Frontal cortex (tissue), 4 donors: ENCODE measurements at places on chromosomes 7 and 10. TPM values are rescaled to one million over a fixed set of nuclear protein-coding genes. Genes with fewer than 3 reads are reported as not detected.

The USP6NL gene
- total RNA-seq: 35.1 TPM

The FFAR4 gene
- total RNA-seq: not detected

The GNAT3 gene
- not detected for total RNA-seq

The POMZP3 gene
- 4.5 TPM for total RNA-seq

The SDK1 gene
- 33.0 TPM for total RNA-seq

The CELF2 gene
- 129 TPM for total RNA-seq

The C10orf120 gene
- not detected for total RNA-seq

The SPRN gene
- total RNA-seq: 6.1 TPM

The KCNIP2 gene
- total RNA-seq: 12.6 TPM

The SFTPD gene
- total RNA-seq: 0.41 TPM

The CNPY1 gene
- total RNA-seq: under 0.01 TPM

The DOCK1 gene
- total RNA-seq: 14.3 TPM

The ADAM22 gene
- 76.2 TPM for total RNA-seq

The GLUD1 gene
- 213 TPM for total RNA-seq

The DYDC2 gene
- 2.4 TPM for total RNA-seq

The ITGA8 gene
- 3.7 TPM for total RNA-seq

The CALCR gene
- total RNA-seq: under 0.01 TPM

The CYP2C9 gene
- not detected for total RNA-seq

The ACTL6B gene
- 163 TPM for total RNA-seq

The TMEM270 gene
- total RNA-seq: not detected

The SLC18A2 gene
- under 0.01 TPM for total RNA-seq

The GRM8 gene
- total RNA-seq: 2.9 TPM

The GCC1 gene
- total RNA-seq: 13.5 TPM

The DIP2C gene
- 41.6 TPM for total RNA-seq

The PRPS1L1 gene
- total RNA-seq: not detected

The TET1 gene
- 39.9 TPM for total RNA-seq

The CAMK1D gene
- total RNA-seq: 19.2 TPM

The HMX2 gene
- not detected for total RNA-seq

The DRGX gene
- total RNA-seq: not detected

The PANK1 gene
- total RNA-seq: 35.5 TPM

The LAMB1 gene
- total RNA-seq: 30.2 TPM

The LIPN gene
- not detected for total RNA-seq

The MPP7 gene
- total RNA-seq: 3.7 TPM

The GRM3 gene
- total RNA-seq: 155 TPM

The CTAGE6 gene
- under 0.01 TPM for total RNA-seq

The GPC2 gene
- total RNA-seq: 75.0 TPM

The CYP2W1 gene
- not detected for total RNA-seq
